Activated T-helper 1 cell treated with anti-CD3 and anti-CD28 coated beads, Interleukin-2, amount 50 U/mL, for 16 hours (primary cell): ENCODE measurements at places on chromosomes 5 and 9.

DNA sequence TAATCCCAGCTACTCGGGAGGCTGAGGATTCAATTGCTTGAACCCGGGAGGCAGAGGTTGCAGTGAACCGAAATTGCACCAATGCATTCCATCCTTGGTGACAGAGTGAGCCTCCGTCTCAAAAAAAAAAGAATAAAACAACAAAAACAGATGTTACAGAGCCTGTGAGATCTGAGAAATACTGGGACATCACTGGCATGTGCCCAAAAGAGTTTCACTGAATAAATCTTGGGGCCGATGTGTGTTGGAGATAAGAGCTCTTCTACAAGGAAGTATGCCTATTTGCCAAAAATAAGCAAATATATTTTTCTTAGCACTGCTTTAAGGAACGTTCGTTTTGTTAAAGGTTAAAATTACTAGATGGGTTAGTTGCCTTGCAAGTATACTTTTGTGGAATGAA lies 55.1 kb downstream of the KIAA1958 start:
- DNase-seq, result no peak

DNA sequence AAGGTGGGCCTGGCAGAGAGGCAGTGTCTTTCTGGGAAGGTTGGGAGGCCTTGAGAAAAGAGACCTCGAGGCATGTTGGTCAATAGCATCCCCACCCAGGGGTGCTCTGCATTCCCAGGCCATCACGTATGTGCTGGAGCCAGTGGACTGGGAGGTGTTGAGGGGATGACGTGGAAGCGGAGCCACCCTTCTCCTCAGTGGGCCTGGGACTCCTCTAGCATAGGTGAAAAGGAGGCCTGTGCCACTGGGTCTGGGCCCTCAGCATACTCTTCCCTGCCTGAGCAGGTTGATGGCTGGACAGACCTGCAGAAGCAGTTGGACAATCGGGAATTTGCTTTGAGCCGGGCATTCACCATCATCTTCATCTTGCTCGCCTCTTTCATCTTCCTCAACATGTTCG lies 25.5 kb downstream of the PITX1 start:
- DNase-seq, result no peak

DNA sequence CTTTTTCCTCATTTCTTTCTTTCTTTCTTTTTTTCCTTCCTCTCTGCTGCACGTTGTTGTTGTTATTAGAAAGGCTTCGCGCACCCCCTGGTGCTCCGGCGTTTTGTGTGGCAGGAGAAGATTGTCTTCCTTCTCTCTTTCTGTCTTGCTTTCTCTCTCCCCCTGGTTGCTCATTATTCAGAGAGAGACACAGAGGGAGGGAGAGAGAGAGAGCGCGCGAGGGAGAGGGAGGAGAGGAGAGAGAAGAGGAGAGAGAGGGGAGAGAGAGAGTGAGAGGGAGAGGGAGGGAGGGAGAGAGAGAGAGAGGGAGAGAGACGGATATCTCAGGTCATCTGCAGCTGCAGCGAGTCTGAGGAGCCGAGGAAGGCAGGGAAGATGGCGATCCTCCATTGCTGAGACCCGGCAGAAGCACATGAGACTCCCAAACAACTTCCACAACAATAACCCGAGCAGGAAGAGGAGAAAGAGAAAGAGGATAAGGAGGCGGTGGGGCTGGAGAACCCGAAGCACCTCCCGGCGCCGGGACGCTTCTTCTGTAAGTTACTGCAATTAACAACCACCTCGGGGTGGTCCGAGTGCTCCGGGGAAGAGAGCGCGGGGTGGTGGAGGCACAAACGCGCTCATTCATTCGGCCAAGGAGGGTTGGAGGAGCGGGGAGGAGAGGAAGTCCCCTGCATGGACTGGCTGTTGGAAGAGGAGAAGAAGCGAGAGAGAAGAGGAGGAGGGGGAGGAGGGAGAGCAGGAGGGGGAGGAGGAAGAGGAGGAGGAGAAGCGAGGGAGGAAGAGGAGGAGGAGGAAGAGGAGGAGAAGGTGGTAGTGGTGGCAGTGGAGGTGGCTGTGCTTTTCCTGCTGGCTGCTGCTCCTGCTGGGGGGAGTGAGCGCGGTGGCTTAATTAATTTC lies at the start of gene ZNF462:
ZNF462 (plus strand) TSS at position 346 of the 900 bp plus-strand sequence. CDS start 60,218 bp downstream, outside the sequence.
- DNase-seq, result no peak

- DNase-seq, result no peak
Measured at GRCh38 chr5:156913719-156914370, 49.2 kb downstream of the TIMD4 start.

GRCh38 chr9:36011379-36011778 lies 25.3 kb upstream of the RECK start:
- DNase-seq, result no peak

GRCh38 chr5:141617682-141618029 lies 1.1 kb downstream of the DIAPH1 start:
- DNase-seq, result no peak

- DNase-seq, result no peak
Measured at GRCh38 chr9:106333481-106333880, 529.5 kb upstream of the ZNF462 start.

DNA sequence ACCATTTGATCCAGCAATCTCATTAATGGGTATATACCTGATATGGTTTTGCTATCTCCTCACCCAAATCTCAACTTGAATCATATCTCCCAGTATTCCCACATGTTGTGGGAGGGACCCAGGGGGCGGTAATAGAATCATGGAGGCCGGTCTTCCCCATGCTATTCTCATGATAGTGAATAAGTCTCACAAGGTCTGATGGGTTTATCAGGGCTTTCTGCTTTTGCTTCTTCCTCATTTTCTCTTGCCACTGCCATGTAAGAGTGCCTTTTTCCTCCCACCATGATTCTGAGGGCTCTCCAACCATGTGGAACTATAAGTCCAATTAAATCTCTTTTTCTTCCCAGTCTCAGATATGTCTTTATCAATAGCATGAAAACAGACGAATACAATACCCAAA lies 74.5 kb upstream of the APC start:
- no peak for DNase-seq

- DNase-seq, result no peak
Measured at GRCh38 chr5:160901656-160902055, 49.6 kb upstream of the ATP10B start.

GRCh38 chr5:54390015-54390414 lies 65.5 kb upstream of the HSPB3 start:
- no peak for DNase-seq

GRCh38 chr9:137021979-137022661 lies 5.9 kb downstream of the ABCA2 start:
- DNase-seq, result peak; percentile 63

DNA sequence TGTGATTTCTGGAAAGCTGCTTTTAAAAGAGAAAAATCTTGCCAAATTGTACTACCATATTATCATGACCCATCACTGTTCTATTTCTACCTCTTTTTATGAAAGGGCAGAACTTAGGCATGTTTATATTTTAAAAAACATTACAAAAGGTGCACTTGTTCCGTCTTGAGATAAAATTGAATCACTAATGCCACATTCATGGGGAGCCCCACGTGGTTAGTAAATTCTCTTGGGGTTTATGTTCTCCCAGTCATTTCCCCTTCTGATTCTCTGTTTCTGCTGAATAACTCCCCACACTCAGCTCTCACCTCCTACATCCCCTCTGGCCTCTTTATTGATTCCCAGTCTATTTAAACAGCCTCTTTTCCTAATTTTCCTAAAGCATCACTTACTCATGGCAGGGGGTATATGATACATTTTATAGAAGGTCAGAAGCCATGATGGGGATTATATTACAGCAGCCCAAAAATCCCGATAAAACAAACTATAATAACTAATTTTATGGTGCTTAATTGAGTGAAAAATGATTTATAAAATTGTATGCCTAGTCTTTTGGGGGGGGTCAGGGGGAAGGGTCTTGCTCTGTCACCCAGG lies 19.7 kb upstream of the VLDLR start:
- DNase-seq, result no peak

- no peak for DNase-seq
Measured at GRCh38 chr5:142641711-142642110, 44.2 kb downstream of the FGF1 start.

- no peak for DNase-seq
Measured at GRCh38 chr9:22047596-22047995, 38.5 kb upstream of the CDKN2B start.

DNA sequence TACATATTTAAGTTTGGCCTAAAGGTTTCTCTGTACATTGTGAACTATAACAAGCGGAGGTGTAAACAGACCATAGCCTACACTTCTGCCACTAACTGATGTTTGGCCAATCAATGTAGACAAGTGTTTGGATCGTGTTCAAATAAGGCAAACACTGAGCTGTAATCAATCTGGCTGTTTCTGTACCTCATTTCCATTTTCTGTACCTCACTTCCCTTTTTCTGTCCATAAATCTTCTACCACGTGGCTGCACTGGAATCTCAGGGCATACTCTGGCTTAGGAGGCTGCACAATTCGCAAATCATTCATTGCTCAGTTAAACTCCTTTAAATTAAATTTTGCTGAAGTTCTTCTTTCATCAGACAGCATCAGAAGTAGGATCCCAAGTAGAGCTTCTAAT lies 140.9 kb downstream of the SLC25A46 start:
- DNase-seq, result no peak

GRCh38 chr9:19615036-19615624 lies 173.7 kb downstream of the SLC24A2 start:
- DNase-seq, result no peak

GRCh38 chr5:75078027-75078426 lies 25.7 kb upstream of the GCNT4 start:
- no peak for DNase-seq

GRCh38 chr9:98726735-98727134 lies 18.0 kb upstream of the GABBR2 start:
- DNase-seq, result no peak

DNA sequence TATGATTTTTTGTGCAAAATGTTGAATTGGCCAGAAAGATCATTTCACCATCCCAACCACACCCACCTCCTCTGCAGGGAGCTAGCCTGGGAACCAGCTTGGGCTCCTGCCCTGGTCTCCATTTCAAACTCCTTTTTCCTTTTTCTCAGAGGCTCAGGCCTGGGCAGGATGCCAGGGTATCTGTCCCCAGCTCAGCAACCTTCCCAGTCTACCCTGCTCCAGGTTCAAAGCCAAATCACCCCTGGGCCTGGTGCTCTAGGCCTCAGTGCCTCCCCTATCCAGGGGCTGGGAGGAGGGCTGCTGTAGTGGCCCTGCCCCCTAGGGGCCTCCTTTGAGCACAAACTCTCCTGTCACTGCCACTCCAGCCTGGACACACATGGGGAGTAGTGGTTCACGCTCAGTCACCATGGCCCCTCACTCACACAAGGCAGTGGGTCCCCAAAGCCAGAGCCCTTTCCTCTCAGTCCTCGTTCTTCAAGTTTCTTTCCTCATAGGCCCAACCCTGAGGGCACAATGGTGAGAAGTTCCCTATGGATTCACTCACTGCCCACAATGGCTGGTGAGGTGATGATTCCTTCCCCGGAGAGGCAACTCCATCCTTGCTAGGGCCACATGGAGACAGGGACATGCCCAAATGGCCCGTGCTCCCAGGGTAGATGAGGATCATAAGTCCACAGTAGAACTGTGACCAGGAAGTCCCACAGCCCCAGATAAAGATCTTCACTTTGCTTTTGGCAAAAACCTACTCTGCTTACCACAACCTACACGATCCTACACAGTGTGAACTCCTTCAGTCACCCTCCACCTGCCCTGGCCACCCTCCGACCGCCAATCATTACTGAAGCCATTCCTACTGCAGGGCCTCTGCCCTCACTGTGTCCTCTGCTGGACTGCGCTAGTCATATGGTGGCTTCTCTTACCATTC lies 1.6 kb upstream of the ST6GALNAC4 start:
- no peak for DNase-seq

- no peak for DNase-seq
Measured at GRCh38 chr9:16675131-16675530, 195.3 kb downstream of the BNC2 start.

- no peak for DNase-seq
Measured at GRCh38 chr5:107955321-107955720, 284.6 kb upstream of the EFNA5 start.

GRCh38 chr5:133877351-133878235 lies 90.8 kb downstream of the C5orf15 start:
- no peak for DNase-seq

DNA sequence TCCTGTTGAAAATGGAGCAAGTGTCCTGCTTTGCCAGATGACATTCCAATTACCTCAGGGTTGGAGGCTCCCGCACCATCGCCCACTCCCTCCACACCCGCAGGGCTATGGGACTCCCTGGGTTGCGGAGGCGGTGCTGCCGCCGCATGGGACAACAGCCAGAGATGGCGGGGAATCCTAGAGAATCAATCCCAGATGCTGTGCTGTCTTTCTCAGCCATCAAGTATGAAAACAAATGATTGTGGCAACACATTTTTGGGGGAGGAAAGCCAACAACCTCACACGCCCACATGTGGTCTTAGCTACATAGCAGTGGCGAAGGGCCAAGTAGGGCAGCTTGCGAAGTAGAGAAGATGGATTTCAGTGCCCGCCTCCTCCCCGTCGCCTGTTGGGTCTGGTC lies 46.7 kb downstream of the IL31RA start:
- DNase-seq, result no peak

- DNase-seq, result no peak
Measured at GRCh38 chr5:14908172-14908571, 36.6 kb upstream of the ANKH start.

DNA sequence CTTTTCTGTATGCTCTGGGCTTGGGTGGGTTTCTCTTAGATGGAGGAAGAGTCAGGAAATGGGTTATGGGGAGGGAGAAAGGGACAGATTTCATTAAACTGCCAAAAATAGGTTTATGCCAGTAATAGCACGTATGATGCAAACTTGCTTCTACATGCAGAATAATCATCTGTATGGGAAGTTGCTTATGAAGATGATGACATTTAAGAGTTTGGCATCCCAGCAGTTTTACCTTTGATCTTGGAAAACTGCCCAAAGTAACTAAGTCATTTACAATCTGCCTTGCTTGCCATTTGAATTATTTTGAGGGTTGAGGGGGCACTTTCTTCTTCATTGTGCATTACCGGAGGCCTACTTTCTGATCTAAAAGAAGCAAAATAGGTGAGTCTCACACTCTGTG lies 282.9 kb upstream of the ANKRD55 start:
- no peak for DNase-seq

- no peak for DNase-seq
Measured at GRCh38 chr9:27227192-27227591, 69.8 kb downstream of the EQTN start.

GRCh38 chr9:71984831-71985281 lies 73.4 kb downstream of the C9orf85 start:
- no peak for DNase-seq

DNA sequence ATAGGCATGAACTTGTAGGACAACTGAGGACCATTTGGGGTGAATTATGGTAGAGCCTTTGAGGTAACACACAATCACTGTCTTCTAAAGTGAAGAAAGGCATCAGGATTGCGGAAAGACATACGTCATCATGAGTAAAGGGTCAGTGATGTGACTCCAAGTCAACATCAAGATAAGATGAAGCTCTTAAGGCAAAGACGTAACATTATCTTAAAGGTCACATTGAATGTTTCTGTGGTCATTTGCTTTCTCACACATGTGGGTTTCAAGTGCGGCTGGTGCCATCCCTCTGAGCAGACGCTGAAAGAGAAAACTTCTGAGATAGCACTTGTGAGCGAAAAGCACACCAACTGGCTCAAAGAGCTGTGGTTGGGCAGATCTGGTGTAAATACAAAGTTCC lies 63.3 kb upstream of the GRAMD2B start:
- no peak for DNase-seq
